Spinal cord (tissue), 10 donors: ENCODE measurements at places on chromosomes 13 and 19.

GRCh38 chr13:38582133-38582532 is 104.7 kb upstream of the FREM2 start:
- DNase-seq = peak; percentile 94

GRCh38 chr13:51562011-51562671 is 22.1 kb upstream of the WDFY2 start:
- DNase-seq = no peak

DNA sequence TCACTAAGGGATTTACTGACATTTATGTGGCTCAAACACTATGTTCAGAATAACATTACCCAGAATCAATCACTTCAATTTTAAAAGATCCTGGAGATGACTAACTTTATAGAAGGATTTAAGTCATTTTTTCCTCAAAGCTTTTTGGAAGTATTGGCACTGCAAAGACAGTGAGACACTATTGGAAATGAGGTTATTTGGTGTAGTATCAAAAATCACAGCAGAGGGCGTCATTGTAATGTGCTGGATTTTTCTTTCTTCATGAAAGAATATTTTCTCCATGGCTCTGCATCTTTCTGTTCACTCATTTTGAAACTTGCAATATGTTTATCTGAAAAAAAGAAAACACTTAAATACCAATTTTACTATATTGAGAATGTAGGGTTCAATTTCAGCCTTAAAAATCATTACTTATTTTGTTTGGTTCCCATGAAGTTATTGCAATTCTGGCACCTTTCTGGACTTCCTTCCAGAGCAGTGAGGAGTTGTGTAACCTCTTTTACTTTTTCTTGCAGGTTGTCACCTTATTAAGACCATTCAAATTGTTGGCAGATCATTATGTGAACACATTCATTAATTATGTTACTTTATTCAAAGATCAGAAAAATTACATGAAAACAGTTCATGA is 3.7 kb upstream of the CSNK1A1L start:
- DNase-seq = peak; percentile 62

DNA sequence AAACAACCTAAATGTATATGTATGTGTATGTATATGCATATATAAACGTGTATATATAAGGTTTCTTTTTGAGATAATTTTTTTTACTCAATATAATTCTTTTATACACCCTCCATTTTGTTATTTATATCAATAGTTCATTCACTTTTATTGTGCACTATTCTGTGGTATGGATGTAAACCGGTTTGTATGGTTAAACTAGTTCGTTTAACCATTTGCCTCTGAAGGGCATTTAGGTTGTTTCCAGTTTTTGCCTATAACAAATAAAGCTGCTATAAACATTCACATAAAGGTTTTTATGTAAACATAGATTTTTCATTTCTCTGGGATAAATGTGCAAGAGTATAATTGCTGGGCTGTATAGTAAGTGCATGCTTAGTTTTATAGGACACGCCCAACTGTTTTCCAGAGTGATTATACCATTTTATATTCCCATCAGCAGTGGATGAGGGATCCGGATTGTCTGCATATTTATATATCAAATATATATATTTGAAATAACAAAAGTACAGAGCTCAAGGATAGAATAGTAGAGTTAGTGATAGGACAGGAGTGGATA is 380.3 kb downstream of the TSHZ3 start:
- no peak for DNase-seq

- DNase-seq = no peak
Measured at GRCh38 chr13:102536695-102537485, 59.9 kb upstream of the TPP2 start.
